ENCODE measurements at places on chromosomes 6 and 20. TPM values are rescaled to one million over a fixed set of nuclear protein-coding genes. Genes with fewer than 3 reads are reported as not detected.

The FILIP1 gene
- total RNA-seq, result 0.05 TPM

The L3MBTL1 gene
- total RNA-seq, result 21.6 TPM

The RTEL1 gene
- 58.0 TPM for total RNA-seq

The ULBP2 gene
- 10.2 TPM for total RNA-seq

DNA sequence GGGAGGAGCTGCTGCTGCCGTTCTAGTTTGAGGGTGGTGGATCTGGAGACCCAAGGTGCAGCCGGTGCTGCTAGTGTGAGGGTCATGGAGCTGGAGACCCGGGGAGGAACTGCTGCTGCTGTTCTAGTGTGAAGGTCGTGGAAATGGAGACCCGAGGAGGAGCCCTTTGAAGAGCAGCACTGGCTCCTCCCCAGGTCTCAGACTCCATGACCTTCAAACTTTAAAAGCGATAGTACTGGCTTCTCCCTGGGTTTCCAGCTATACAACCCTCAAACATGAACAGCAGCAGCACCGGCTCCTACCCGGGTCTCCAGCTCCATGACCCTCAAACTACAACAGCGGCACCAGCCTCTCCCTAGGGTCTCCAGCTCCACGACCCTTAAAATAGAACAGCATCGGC is 15.5 kb downstream of the ULBP3 start:
- H3K36me3 ChIP-seq, result no peaks in the 10 kb centered on the region
- H3K4me3 ChIP-seq, result no peak overlapping the region
- no peak overlapping the region for H3K27ac ChIP-seq
- no peaks in the 10 kb centered on the region for H3K4me1 ChIP-seq
- DNase-seq, result no peak
- peaks cover 15% of the 10 kb centered on the region for H3K27me3 ChIP-seq

- no peak overlapping the region for H3K4me3 ChIP-seq
- H3K27me3 ChIP-seq, result 0 out of 2 replicates have a peak, but pooled peaks cover 3% of the 10 kb centered on the region
- DNase-seq, result no peak
- H3K27ac ChIP-seq, result peak overlapping the region; percentile 13
- H3K4me1 ChIP-seq, result peaks cover 11% of the 10 kb centered on the region
- no peaks in the 10 kb centered on the region for H3K36me3 ChIP-seq
Observed at GRCh38 chr20:33165416-33166055, 2.4 kb upstream of the BPIFA2 start.

- H3K4me3 ChIP-seq, result no peak overlapping the region
- DNase-seq, result no peak
- H3K27ac ChIP-seq, result no peak overlapping the region
- no peaks in the 10 kb centered on the region for H3K4me1 ChIP-seq
Observed at GRCh38 chr6:116087437-116088027, 13.1 kb upstream of the NT5DC1 start.

DNA sequence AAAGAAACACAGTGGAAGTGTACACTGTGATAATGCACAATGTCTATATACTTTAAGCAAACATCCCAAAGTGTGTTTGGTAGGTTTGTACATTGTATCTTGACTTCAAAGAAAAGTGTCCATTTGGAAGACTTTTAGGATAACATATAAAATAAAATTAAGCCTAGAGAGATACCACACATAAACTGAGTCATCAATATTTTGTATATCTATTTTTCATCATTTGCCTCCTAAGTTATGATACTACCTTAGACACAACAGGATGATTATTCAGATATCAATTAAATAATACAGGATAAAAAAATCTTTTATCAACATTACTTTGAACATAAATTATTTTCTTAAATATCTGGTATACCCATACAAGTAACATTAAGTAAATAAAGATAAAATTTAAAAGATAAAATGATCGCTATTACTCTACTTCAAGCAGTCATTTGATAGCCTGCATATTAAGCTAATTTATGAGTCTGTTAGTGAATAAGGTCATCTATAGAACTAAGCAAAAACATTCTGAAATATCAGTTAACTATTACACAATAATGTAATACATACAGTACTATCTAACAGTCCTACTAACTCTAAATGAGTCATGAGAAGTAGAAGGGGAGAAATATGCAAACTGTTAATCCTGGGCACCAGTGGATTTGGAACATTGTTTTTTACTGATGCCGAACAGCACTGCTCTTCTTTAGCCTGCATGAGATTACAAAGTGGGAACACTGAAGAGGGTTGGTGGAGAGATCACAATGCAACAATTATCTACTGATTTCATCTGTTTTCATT is 158.4 kb upstream of the SIM1 start:
- H3K4me1 ChIP-seq, result no peaks in the 10 kb centered on the region
- H3K4me3 ChIP-seq, result no peak overlapping the region
- H3K27ac ChIP-seq, result no peak overlapping the region
- DNase-seq, result no peak

GRCh38 chr20:51695574-51696303 is 72.5 kb downstream of the ATP9A start:
- H3K36me3 ChIP-seq, result no peaks in the 10 kb centered on the region
- no peaks in the 10 kb centered on the region for H3K4me1 ChIP-seq
- no peak for DNase-seq
- no peak overlapping the region for H3K4me3 ChIP-seq

GRCh38 chr20:9179193-9179802 is 110.4 kb downstream of the PLCB4 start:
- no peak overlapping the region for H3K4me3 ChIP-seq
- no peaks in the 10 kb centered on the region for H3K36me3 ChIP-seq
- DNase-seq, result no peak

Data from HCT116 (cell line).